ENCODE measurements at places on chromosomes 4 and X.
A peak's percentile ranks its signal among the peaks of the same experiment; 100 is the strongest.

GRCh38 chr4:79948739-79949138, 124.3 kb downstream of the ANTXR2 start:
- no peak for DNase-seq

DNA sequence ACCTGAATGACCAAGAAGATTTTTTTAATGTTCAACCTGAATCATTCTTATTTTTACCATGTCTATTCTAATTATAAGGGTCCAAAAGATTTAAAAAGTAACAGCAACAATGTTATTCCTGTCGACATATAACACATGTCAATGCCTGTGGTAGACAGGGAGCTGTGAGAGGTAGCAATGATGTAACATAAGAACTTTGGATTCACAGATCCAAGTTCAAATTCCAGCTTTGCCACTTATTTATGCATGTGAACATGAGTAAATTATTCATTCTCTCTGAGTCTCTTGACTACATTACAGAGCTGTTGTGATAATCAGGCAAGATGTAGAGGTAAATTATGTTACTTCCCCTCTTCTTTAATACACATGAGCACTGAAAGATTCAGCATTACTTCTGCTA, 54.5 kb downstream of the KLHL8 start:
- no peak for DNase-seq

DNA sequence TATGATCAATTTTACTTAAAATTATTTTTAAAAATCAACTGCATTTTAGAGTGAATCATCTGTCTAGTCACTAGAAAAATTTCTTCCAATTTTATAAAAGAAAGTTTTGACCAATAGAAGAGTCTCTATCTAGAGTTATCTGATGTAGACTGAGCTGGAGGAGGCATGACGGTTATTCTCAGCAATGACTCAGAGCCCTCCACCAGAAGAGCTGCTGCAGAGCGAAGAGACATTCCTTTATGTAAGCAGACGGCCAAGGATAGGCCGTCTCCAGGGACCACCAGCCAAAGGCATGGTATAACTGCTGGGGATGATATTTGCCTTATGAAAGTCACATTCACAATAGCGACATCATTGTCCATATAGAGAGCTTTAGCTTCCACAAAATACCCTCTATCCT, 23.0 kb downstream of the LDB2 start:
- no peak for DNase-seq

DNA sequence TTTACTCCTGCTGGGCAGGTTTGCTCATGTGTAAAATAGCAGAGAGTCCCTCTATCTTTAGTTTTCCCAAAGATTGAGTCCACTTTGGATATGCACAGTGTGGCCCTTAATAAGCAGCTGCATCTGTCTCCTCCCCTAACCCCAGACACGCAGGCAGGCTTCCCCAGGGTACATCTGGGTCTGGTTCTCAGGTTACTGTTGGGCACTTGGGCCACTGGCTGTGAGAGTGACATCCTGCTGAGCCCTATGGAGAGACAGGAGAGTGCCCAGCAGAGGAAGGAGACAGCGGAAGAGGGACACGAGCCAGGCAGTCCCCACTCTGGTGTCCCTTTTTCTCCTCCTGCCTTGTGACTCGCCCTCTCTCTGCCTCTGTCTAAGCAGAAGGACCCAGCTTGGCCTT, 16.0 kb downstream of the XK start:
- DNase-seq, result peak; percentile 40

DNA sequence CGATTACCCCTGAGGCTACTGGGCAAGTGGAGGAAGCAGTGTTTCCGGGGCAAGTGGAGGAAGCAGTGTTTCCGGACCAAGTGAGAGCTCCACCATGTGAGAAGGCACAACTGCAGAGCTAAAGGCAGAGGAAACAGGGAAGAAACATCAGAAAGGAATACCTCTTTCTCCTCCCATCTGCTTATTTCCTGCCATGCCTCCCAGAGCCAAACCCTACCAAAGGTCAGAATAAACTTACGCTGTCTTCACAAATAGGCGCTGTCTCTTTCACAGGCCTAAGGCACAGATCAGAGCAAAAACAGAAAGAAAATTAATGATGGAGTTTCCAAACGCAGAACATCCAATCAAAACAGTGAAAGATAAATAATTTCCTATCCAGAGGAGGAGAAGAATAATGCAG, 153.0 kb downstream of the ATOH1 start:
- no peak for DNase-seq

DNA sequence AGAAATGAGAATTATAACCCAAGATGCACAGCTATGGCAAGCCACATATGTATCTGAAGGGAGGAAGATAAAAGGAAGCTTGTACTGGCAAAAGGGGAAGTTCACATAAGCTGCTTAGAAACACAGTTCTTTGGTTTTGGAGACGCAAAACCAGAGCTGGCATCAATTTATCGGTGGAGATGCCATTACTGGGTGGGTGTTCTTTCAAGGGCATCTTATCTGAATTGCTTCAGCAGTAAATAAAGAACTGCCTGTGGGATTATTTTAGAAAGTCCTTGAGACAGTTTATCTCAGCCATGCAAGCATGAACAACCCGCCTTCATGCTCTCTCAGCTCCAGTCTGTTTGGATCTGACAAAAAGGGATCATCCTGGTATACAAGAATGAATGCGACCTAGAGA, 60.8 kb downstream of the DDX60 start:
- DNase-seq, result no peak

GRCh38 chr4:55125763-55126541, 557 bp upstream of the KDR start:
- DNase-seq, result no peak

DNA sequence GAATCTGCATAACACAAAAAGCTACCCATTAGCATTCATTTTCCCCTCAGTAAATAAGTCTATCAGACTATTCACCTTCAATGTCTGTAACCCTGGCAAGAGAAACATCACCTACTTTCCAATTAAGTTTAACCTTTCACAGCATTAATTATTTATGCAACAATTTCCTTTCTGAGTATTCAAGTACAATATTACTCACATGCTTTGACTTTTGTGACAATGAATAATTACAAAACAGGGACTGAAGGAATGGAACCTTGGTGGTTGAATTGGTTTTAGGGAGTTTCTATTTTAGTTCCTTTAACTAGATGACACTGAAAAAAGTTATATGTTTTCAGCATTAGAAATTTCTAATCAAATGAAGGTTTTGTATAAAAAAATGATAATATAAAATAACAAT, 932.3 kb upstream of the EPHA5 start:
- DNase-seq, result no peak

DNA sequence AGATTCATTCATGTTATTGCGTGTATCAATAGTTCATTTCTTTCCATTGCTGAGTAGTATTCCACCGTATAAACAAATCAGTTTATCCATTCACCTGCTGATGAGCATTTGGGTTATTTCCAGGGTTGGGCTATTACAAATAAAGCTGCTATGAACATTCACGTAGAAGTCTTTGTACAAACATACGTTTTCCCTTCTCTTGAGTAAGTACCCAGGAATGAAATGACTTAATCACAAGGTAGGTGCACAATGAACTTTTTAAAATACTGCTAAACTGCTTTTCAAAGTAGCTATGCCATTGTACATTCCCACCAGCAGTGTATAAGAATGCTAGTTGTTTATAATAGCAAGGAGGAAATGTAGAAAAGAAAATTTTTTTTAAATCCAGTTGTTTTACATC, 35.9 kb downstream of the SYTL4 start:
- DNase-seq, result no peak

GRCh38 chr4:132707955-132708354, 441.1 kb upstream of the PCDH10 start:
- DNase-seq, result no peak

GRCh38 chrX:143378851-143379250, 138.4 kb downstream of the SPANXN3 start:
- DNase-seq, result no peak

DNA sequence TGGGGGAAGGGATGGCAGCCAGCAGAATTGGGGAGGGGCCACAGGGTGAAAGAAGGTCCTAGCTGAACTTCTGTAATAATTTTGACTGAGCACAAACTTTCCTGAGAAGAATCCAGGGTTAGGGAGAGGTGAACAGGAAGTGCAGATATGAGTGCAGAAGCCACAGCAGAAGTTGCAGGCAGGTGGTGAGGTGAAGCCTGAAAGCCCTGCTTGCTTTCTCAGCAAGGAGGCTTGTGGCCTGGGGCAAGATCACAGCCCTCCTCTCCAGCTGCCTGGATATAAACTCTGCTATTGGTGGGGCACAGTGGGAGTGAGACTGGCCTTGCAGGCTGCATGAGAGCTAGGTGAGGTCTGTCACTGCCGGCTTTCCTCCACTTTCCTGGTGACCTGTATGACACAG, 44.1 kb upstream of the UPRT start:
- DNase-seq, result no peak

GRCh38 chrX:33086886-33087285, 124.5 kb downstream of the DMD start:
- DNase-seq, result no peak

- DNase-seq, result no peak
These were observed 523.6 kb downstream of the BCOR start for GRCh38 chrX:39574178-39574577.

- DNase-seq, result peak; percentile 66
These were observed 11.3 kb downstream of the ARL13A start for GRCh38 chrX:100980608-100981497.

- DNase-seq, result no peak
These were observed 29.0 kb upstream of the SMAD1 start for GRCh38 chr4:145452447-145453162.

GRCh38 chrX:56025872-56026571, 206.1 kb upstream of the KLF8 start:
- DNase-seq, result no peak

DNA sequence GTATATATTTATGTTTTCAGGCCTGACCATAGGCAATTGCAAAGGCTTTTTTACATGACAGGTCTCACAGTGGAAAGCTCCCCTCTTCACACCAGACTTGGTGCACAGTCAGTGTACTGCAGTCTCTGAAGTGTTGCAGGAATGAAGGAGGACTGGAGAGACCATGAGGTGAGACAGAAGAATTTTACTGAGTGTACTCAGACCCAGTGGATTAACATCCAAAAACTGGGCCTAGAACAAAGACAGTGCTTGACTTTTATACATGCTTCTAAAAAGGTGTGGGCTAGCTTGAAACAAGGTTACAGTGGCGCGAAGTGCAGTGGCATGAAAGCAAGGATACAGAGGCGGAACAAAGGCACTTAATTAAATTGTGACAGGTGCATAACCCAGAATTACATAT, 822.9 kb downstream of the RAPGEF2 start:
- DNase-seq, result no peak

- no peak for DNase-seq
These were observed 123.5 kb downstream of the IL15 start for GRCh38 chr4:141759796-141760425.

DNA sequence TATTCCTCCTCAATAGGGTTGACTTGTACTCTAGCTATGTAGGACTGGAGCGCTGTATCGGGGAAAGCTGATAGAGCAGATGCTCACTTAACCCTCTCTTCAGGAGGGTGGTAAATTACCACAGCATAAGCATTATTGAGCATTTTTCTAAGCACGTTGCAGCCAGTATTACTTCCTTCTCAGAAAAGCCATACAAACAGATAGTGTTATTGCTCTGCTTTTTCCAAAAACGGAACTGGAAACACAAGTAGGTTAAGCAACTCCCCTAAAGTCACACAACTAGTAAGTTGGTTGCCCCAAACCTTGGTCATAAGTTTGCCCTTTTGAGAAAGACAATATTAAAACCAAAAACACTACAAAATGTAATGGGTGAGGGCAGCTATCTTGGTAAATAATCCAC, 73.9 kb downstream of the REELD1 start:
- DNase-seq, result no peak

GRCh38 chr4:147542229-147542990, 61.5 kb downstream of the EDNRA start:
- DNase-seq, result no peak

- DNase-seq, result no peak
These were observed 32.2 kb downstream of the LNX1 start for GRCh38 chr4:53559021-53559620.

DNA sequence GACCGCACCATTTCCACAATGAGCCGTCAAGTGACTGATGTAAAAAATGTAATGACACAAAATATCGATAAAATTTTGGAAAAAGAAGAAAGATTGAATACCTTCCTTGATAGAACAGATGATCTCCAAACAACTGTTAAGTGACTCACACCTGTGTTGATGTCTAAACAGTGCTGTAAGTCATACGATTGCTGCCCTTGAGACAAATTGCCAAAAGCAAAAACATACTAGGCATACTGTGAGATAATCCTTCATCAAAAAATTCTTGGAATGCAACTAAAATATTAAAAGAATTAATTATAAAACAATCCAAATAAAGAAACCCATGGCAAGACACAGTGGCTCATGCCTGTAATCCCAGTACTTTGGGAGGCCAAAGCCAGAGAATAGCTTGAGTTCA, 53.4 kb downstream of the HNRNPD start:
- DNase-seq, result no peak

DNA sequence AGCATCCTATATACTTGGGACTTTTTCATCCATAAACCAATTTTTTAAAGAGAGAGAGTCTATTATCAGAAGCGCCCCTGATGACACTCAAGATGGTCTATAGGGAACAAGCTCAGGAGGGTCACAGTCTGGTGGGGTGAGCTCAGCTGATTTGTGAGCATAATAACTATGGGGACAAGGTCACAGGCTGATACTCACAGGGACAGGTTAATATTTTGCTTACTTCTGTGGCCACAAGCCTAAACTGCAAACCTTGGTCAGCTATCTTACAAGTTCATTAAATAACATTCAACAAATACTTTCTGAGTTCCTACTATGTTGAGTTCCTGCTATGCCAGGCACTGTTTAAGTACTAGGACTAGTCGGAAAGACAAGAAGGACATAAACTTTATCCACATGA, 10.2 kb upstream of the CCDC149 start:
- DNase-seq, result no peak

DNA sequence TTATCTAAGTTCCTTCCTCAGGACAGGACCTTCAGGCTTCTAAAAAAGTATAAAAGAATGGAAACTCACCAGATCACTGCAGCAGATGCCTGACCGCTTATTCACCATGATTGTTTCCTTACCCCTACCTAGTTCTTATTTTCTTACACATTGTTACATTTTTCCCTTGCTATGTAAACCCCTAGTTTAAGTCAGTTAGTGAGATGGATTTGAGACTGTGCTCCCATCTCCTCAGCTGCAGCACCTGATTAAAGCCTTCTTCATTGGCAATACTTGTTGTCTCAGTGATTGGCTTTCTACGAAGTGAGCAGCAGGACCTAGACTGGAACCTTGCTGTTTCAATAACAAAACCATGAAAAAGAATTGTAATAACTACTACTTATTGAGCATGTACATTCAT, 4.7 kb downstream of the SPARCL1 start:
- DNase-seq, result no peak

Measured in NCI-H2029 (cell line).